NCI-H345 (cell line): ENCODE measurements at places on chromosomes 7 and 10.
A peak's percentile ranks its signal among the peaks of the same experiment; 100 is the strongest.

DNA sequence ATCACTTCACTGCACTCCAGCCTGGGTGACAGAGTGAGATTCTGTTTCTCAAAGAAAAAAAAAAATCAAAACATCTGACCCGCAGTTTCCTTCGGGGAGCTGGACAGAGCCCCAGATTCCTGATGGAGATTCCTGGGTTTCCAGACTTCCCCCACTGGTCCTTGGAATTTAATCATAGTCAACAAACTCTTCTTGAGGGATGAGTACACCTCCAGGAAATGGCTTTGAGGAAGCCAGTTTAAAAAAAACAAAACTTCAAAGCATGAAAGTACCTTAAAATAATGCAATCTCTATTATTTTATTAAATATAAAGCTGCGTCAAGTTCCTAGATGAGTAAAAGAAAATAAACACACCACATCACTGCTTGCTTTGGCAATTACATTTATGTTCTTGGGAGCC lies 1.2 kb upstream of the MAD1L1 start:
- DNase-seq, result no peak

GRCh38 chr10:62384057-62384446 lies 9.9 kb downstream of the ZNF365 start:
- DNase-seq, result no peak

GRCh38 chr10:114665406-114665805 lies 7.3 kb upstream of the ABLIM1 start:
- peak; percentile 2 for DNase-seq

DNA sequence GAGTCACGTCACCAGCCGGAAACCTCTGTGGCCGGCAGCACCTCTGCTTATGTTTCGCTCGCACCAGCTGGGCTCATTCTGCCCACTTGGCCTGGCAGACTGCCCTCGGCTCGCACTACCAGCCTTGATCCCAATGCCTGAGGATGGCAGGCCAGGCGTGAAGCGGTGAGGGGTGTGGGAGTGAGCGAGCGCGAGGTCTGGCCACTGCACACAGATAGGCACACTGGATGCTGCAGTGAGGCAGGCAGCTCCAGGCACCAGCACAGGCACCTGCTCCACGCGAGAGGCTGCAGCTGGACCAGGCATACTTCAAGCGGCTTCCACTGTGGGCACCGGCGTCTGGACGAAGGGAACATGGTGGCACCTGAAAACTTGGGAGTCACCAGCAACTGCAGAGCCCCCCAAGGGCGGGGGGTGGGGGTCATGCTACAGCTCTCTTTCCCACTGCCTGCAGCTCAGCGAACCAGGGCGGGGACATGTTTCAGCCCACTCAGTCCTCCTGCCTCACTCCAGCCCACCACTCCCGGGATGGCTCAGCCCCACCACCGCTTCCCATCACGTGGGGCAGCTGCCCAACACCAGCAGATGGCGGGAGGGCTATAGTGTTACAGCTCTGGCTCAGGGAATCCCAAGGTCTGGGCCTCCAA lies 5.4 kb upstream of the DMTF1 start:
- no peak for DNase-seq

DNA sequence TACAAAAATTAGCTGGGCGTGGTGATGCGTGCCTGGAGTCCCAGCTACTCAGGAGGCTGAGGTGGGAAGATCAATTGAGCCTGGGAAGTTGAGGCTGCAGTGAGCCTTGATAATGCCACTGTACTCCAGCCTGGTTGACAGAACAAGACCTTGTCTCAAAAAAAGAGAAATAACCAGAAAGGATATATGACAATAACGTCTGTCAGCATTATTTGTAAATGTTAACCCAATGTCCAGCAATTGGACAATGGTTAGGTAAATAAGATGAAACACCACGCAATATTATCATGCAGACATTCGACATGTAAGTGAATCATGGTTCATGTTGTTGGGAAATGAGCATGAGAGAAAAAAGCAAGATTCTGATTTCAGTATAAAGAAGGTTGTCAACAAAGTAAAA lies 44.6 kb upstream of the SEPHS1 start:
- DNase-seq, result no peak
